ENCODE measurements at places on chromosomes 2 and 18.

GRCh38 chr2:60855989-60856669 lies 25.2 kb upstream of the REL start:
- no peak for DNase-seq

GRCh38 chr18:13450289-13451212 lies 232.0 kb downstream of the LDLRAD4 start:
- DNase-seq, result no peak

- no peak for DNase-seq
Observed at GRCh38 chr2:232635820-232636219, 2.4 kb downstream of the EFHD1 start.

DNA sequence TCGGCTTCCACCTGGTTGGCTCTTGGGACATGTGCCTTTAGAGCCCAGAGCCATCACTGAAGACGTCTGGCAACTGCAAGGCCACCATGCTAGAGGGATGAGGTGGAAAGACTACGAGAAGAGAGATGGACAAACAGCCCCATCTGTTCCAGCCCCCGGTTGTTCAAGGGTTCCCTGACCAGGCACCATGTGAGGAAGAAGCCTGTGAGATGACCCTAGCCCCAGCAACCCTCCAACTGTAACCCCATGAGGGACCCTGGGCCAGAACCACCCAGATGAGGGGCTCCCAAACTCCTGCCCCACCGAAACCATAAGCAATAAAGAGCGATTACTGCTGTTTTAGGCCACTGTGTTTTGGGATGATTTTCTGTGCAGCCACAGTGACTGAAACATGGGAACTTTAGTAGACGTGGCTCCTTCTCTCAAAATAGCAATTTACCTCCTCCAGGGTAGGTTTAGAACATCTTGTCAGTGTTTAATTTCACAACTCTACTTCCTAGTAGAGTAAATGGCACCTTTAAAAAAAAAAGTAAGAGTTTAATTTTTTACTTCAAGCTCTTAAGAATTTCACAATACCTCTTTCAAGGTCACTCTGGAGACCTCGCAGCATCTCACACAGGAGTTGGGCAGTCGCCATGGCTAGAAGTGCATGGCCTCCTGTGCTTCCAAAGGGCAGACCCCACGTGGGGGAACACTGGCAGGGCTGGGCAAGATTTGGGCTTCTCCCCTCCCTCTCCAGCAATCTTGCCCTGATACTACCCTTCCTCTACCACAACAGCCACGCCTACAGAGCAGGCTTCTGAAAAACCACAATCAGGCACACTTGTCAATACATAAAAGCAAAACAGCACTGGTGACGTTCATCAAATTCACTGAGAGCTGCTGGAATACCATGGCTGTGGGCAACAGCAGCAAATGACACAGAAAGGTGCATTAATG lies 48.8 kb downstream of the TMEM163 start:
- peak; percentile 44 for DNase-seq

DNA sequence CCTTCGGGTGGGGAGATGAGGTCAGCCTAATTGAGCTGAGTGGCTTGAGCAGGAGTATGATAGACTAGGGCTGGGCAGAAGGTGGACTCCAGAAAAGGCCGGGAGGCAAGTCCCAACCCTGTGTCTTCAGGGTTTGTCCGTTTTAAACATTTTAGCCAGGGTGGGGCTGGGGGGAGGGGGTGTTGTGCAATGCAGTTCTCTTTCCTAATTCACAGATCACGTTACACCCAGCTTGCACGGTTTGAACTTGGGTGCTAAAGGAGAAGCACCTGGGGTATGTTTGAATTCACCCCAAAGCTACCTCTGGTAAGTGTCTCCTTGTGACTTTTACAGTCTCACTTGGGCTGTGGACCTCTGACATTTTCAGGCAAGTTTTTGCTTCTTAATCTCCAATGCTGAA lies 233.3 kb downstream of the AGAP1 start:
- no peak for DNase-seq

DNA sequence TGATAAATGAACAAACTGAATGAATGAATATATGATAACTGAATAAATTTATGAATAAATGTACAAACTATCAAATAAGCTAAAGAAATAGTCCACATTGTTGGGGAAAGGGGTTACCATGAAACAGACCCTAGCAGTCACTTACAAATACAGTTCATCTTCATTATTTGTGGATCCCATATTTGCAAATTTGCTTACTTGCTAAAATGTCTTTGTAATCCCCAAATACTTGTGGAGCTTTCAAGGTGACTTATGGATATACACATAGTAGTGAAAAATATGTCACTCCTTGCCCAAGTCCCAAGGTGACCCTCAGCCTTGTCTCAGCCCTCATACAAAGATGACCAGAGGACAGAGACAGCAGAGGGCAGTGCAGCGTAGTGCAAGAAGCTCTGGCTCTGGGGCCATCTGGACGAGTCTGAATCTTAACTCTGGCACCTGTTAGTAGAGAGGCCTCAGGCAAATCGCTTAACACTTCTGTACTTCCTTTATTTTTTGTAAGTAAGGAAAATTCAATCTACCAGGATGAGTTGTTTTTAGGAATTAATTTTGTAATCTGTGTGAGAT lies 3.1 kb downstream of the PAIP2B start:
- DNase-seq, result no peak

- no peak for DNase-seq
Observed at GRCh38 chr2:171651667-171652415, 35.4 kb upstream of the DYNC1I2 start.

DNA sequence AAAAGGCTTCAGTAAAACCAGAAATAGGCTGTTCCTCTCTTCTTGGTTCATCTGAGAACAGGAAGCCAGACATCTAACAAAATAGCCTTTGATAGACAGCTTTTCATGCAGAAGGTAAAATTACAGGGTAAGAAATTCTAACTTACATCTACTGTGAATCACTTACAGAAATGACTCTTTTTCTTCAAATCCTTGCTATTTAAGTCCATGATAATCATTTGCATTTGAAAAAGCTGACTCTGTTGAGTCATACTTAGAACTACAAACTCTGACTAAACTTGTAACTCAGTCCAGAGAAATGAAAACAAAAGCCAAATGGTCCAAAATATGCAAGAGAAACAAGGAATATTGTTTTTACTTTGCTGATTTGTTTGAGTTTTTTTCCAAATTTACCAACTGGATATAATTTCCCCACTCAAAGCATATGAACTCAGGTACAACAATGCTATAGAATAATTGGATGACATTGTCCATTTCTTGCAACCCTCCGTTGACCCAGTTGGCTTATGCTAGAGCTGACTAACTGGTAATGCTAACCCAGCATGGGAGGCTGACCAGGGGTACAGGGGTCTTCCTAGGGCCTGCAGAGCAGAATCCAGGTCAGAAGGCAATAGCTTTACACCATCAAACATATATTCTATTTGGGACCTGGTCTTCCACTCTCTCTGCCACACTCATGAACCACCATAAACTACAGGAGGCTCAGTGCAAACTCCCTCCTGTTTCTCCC lies 18.8 kb upstream of the MREG start:
- DNase-seq, result no peak

GRCh38 chr2:233814056-233814835 lies 36.1 kb downstream of the MROH2A start:
- no peak for DNase-seq

DNA sequence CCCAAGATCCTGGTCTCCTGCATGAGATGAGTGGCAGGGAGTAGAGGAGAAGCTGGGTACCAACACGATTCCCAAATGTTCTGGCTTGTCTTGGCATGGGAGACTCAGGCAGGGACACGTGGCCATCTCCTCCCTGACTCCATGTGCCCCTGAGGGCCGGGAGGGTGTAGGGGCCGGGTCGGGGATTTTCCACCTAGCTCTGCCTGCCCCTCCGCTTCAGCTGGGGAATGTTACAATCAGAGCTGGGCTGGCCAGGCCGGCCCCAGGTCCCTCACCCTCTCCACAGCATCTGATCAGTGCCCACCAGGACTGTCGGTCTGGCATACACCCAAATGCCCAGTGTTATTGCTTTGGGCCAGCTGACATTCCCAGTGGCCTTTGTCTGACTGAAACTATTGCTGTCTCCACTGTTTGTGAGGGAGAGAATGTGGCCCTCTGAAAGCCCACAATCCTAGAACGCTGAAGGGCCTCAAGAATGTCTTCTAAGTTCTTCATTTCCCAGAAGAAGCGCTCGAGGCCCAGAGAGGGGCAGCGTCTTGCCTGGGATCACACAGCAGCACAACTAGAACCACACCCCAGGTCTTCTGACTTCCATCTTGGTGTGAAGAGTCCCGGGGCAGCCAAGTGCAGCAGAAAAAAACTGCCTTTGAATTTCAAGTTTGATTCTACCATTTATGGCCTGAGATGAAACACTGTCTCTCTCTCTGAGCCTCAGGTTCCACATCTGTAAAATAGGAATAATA lies 23.2 kb downstream of the KCNK3 start:
- no peak for DNase-seq

GRCh38 chr2:175806125-175806490 lies 196.0 kb downstream of the LNPK start:
- no peak for DNase-seq

- no peak for DNase-seq
Observed at GRCh38 chr2:159204381-159205144, 81.9 kb downstream of the WDSUB1 start.

GRCh38 chr18:12960395-12960794 lies 12.6 kb downstream of the SEH1L start:
- no peak for DNase-seq

GRCh38 chr2:239258248-239258647 lies 142.6 kb downstream of the HDAC4 start:
- DNase-seq, result no peak

GRCh38 chr18:69725855-69726508 lies 221.7 kb downstream of the CD226 start:
- DNase-seq, result no peak

DNA sequence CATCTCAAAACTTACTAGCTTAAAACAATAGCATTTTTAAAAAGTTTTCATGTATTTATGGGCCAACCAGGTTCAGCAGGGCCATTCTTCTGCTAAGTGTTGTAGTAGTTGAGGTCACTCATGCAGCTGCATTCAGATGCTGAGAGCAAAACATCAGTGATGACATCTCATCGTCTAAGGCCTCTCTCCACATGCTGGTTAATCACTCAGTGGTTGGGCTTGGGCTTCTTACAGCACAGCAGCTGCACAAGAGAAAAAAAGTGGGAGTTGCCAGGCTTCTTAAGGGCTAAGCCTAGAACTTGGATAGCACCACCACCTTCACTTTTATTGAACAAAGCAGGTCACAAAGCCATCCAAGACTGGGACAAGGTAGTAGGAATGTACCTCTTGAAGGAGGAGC lies 190.3 kb downstream of the IRS1 start:
- DNase-seq, result no peak

DNA sequence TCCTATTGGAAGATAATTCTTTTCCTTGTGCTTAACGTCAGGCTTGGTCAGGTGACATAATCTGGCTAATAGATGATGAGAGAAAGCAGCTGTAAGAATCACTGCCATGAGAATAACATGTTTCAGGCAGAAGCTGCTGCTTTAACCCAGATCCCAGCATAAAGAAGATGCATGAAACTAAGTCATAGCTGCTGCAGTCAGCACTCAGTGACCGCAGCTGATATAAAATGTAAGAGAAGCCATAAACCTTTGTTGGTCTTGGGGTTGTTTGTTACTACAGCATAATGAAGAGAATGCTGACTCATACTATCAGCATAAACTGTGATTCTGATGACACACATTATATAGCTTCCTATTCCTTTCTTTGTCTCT lies 274.3 kb upstream of the TRIB2 start:
- no peak for DNase-seq

GRCh38 chr2:29195796-29196195 lies 80.6 kb downstream of the CLIP4 start:
- no peak for DNase-seq

- no peak for DNase-seq
Observed at GRCh38 chr2:235333076-235333475, 160.8 kb upstream of the AGAP1 start.

- DNase-seq, result peak; percentile 37
Observed at GRCh38 chr2:98731041-98731893, at the start of gene MGAT4A. TSS of gene MGAT4A (minus strand) at chr2:98731132. CDS start at chr2:98726332, 4,800 bp downstream.

GRCh38 chr18:63253014-63253413 lies 66.6 kb downstream of the BCL2 start:
- no peak for DNase-seq

DNA sequence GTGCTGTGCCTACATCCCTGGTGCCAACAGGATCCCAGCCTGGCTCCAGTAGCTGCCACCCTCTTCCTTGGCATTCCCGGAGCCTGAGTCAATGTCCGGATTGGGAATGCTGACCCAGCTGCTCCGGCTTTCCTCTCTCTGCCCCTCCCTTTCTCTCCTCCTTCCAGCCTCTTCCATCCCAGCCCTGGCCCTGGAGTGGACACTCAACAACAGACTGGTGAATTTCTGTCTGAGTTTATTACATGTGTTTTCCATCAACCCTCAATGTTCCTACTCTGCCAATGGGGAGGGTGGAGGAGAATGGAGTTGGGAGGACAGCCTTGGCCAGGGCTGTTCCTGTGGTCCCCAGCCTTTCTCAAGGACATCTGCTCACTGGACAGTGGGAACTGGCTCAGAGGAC lies 917 bp upstream of the PRKAG3 start:
- DNase-seq, result no peak

DNA sequence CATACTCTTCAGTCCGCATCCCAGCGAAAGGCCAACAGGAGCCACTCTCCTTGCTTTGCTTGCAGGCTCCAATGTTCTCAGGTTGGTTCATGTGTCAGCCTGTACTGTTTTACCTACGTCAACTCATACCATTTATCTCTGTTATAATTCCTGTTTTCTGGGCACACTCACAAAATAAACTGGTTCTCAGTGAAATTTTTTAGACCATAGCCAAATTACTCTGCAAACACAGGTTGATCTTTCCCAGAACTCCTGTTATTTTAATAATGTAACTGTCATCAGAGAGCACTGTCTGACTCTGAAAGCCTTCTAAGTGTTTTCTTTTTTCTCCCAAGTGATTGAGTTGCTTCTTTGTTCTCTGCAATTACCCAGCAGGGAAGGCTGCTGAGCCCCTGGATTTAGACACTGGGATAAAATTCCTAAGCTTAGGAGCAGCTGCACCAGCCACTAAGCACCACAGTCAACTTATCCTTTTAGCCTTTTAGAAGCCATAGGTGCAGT lies 111.6 kb upstream of the PIEZO2 start:
- no peak for DNase-seq

DNA sequence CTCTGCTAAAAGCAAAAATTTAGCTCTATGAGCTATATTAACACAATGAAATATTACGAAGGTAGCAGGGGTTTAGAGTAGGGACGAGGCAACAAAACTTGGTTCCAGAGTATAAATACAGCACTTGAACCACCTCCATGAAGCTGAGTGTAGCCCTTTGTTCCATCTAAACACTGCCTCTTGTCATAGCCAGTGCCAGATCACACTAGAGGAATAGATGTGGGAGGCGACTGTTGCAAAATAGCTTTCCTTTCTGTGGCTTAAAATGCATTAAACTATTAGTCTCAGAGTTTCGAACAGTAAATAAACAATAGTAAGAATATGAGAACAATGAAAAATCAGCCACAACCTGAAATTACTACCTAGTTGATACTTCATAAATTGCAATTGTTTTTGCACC lies 29.8 kb downstream of the PIEZO2 start:
- DNase-seq, result no peak

Data from stimulated activated CD8-positive, alpha-beta memory T cell treated with anti-CD3 and anti-CD28 coated beads, Interleukin-4, amount 100 ng/mL, for 4 hours (primary cell).